ENCODE measurements at places on chromosomes 16 and 17.

- DNase-seq, result no peak
- H3K27ac ChIP-seq, result no peak overlapping the region
- no peak overlapping the region for H3K4me3 ChIP-seq
- H3K36me3 ChIP-seq, result no peaks in the 10 kb centered on the region
- H3K27me3 ChIP-seq, result no peaks in the 10 kb centered on the region
These were observed 341.7 kb downstream of the C16orf95 start for GRCh38 chr16:86975445-86975844.

DNA sequence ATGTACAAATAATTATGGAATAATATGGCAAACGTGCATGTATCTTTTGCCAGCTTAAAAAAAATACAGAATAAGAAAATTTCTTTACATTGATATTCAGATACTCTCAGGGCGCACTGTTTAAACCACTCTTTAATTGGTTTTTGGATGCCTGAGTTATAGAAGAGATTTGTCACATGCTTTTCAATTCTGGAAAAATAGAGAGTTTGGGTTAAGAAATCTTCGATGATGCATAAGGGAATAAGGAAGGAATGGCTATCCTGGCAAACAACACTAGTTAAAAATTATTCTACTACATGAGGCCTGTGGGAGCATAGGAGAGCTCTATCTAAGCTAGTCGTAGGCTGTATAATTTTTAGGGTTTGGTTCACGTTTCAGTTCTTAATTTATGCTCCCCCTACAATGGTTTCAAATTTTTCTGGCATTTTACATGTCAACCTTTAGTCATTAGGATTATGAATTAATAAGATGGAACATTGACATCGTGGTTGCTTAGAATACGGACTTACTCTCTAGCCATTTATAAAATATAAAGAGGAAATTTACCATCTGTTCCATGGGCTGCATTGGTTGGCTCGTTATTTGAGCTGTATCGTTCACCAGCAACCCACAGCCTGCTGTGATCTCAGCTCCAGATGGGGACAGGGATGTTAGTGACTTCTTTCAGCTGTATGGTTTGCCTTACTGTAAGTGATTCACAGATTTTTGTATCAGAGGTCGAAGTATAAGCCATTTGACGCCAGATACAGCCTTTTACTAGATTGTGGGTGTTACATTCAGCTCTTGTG is 15.9 kb downstream of the NARF start:
- no peak overlapping the region for H3K4me3 ChIP-seq
- no peak for DNase-seq
- H3K36me3 ChIP-seq, result peaks cover 16% of the 10 kb centered on the region

- DNase-seq, result peak; percentile 81
- H3K4me1 ChIP-seq, result no peaks in the 10 kb centered on the region
- H3K27ac ChIP-seq, result peak overlapping the region; percentile 98
- no peaks in the 10 kb centered on the region for H3K27me3 ChIP-seq
These were observed 1.9 kb downstream of the PHF12 start for GRCh38 chr17:28949185-28950016.

GRCh38 chr17:78142119-78142861 is 3.9 kb upstream of the C17orf99 start:
- DNase-seq, result peak; percentile 86
- no peaks in the 10 kb centered on the region for H3K36me3 ChIP-seq
- H3K4me3 ChIP-seq, result no peak overlapping the region
- H3K27me3 ChIP-seq, result no peaks in the 10 kb centered on the region
- peaks cover 40% of the 10 kb centered on the region for H3K4me1 ChIP-seq

- H3K4me3 ChIP-seq, result no peak overlapping the region
- H3K4me1 ChIP-seq, result no peaks in the 10 kb centered on the region
- DNase-seq, result no peak
- H3K36me3 ChIP-seq, result no peaks in the 10 kb centered on the region
- H3K27ac ChIP-seq, result no peak overlapping the region
These were observed 289.6 kb upstream of the ERCC4 start for GRCh38 chr16:13630374-13630773.

GRCh38 chr16:75727221-75727620 is 931 bp upstream of the CPHXL start:
- H3K4me1 ChIP-seq, result no peaks in the 10 kb centered on the region
- no peaks in the 10 kb centered on the region for H3K36me3 ChIP-seq
- H3K27ac ChIP-seq, result no peak overlapping the region
- H3K27me3 ChIP-seq, result no peaks in the 10 kb centered on the region

DNA sequence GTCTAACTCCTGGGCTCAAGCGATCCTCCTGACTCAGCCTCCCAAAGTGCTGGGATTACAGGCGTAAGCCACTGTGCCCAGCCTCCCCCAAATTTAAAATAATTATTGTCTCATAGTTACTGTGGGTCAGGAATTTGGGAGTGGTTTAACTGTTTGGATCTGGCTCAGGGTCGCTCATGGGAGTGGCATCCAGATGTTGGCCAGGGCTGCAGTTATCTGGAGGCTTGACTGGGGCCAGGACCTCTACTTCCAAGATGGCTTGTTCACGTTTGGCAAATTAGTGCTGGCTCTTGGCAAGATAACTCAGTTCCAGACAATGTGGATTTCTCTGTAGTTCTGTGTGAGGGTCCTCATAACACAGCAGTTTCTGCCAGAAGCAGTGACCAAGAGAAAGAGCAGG is 8.0 kb downstream of the TEN1 start:
- no peak overlapping the region for H3K27ac ChIP-seq
- no peaks in the 10 kb centered on the region for H3K36me3 ChIP-seq
- peaks cover 4% of the 10 kb centered on the region for H3K4me1 ChIP-seq
- H3K27me3 ChIP-seq, result no peaks in the 10 kb centered on the region
- DNase-seq, result no peak

DNA sequence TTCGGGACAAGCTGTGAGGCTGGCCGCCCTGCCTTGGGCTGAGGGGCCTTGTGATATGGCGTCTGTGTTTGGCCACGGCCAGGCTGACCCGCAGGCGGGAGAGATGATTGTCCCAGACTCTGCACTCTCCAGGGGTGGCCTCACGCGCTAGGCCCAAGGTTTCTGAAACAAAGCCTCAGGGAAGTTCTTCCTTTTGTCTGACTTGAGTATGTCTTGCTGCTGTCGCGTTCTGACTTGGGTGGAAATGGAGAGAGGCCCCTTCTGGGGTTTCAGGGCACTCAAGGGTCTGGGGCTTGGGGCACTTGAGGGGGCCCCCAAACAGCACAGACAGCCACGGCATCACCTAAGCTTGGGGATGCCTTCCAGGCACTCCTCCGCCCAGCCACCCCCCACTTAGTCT is 3.8 kb upstream of the METRN start:
- peaks cover 35% of the 10 kb centered on the region for H3K27me3 ChIP-seq
- DNase-seq, result no peak
- peaks cover 9% of the 10 kb centered on the region for H3K4me1 ChIP-seq
- no peak overlapping the region for H3K4me3 ChIP-seq

GRCh38 chr17:2092253-2092652 is 37.4 kb downstream of the HIC1 start:
- peaks cover 16% of the 10 kb centered on the region for H3K4me1 ChIP-seq
- no peak overlapping the region for H3K27ac ChIP-seq
- no peaks in the 10 kb centered on the region for H3K27me3 ChIP-seq
- DNase-seq, result no peak

DNA sequence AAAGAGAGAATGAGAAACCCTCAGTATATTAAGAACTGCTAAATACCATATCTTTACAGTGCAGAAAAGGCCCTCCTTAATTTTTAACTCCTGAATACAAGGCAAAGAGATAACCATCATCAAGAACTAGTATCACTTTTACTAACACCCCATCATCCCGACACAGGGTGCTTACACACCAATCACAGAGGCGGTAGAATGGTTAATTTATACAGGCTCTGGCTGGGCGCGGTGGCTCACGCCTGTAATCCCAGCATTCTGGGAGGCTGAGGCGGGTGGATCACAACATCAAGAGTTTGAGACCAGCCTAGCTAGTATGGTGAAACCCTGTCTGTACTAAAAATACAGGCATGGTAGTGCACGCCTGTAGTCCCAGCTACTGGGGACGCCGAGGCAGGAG is 4.2 kb downstream of the PSMD12 start:
- DNase-seq, result no peak
- H3K4me1 ChIP-seq, result peaks cover 9% of the 10 kb centered on the region
- peaks cover 2% of the 10 kb centered on the region for H3K36me3 ChIP-seq
- H3K4me3 ChIP-seq, result no peak overlapping the region

GRCh38 chr17:39084558-39084957 is 66.9 kb downstream of the PLXDC1 start:
- no peak overlapping the region for H3K4me3 ChIP-seq
- no peaks in the 10 kb centered on the region for H3K36me3 ChIP-seq
- no peaks in the 10 kb centered on the region for H3K27me3 ChIP-seq
- H3K4me1 ChIP-seq, result no peaks in the 10 kb centered on the region
- no peak overlapping the region for H3K27ac ChIP-seq

- H3K27ac ChIP-seq, result peak overlapping the region; percentile 95
- H3K4me3 ChIP-seq, result peak overlapping the region; percentile 77
- H3K4me1 ChIP-seq, result peaks cover 29% of the 10 kb centered on the region
- peaks cover 11% of the 10 kb centered on the region for H3K36me3 ChIP-seq
- no peaks in the 10 kb centered on the region for H3K27me3 ChIP-seq
- no peak for DNase-seq
These were observed 2.1 kb downstream of the TRAF4 start for GRCh38 chr17:28745786-28746411.

- no peaks in the 10 kb centered on the region for H3K36me3 ChIP-seq
- H3K4me1 ChIP-seq, result no peaks in the 10 kb centered on the region
- H3K27me3 ChIP-seq, result no peaks in the 10 kb centered on the region
These were observed 30.1 kb upstream of the TNFRSF13B start for GRCh38 chr17:17001874-17002520.

GRCh38 chr16:8323153-8323552 is 267.2 kb downstream of the TMEM114 start:
- no peaks in the 10 kb centered on the region for H3K27me3 ChIP-seq
- DNase-seq, result no peak
- H3K4me3 ChIP-seq, result no peak overlapping the region
- H3K36me3 ChIP-seq, result no peaks in the 10 kb centered on the region

GRCh38 chr17:69492410-69493071 is 78.0 kb downstream of the MAP2K6 start:
- no peaks in the 10 kb centered on the region for H3K36me3 ChIP-seq
- no peaks in the 10 kb centered on the region for H3K4me1 ChIP-seq
- H3K4me3 ChIP-seq, result no peak overlapping the region
- no peak for DNase-seq

DNA sequence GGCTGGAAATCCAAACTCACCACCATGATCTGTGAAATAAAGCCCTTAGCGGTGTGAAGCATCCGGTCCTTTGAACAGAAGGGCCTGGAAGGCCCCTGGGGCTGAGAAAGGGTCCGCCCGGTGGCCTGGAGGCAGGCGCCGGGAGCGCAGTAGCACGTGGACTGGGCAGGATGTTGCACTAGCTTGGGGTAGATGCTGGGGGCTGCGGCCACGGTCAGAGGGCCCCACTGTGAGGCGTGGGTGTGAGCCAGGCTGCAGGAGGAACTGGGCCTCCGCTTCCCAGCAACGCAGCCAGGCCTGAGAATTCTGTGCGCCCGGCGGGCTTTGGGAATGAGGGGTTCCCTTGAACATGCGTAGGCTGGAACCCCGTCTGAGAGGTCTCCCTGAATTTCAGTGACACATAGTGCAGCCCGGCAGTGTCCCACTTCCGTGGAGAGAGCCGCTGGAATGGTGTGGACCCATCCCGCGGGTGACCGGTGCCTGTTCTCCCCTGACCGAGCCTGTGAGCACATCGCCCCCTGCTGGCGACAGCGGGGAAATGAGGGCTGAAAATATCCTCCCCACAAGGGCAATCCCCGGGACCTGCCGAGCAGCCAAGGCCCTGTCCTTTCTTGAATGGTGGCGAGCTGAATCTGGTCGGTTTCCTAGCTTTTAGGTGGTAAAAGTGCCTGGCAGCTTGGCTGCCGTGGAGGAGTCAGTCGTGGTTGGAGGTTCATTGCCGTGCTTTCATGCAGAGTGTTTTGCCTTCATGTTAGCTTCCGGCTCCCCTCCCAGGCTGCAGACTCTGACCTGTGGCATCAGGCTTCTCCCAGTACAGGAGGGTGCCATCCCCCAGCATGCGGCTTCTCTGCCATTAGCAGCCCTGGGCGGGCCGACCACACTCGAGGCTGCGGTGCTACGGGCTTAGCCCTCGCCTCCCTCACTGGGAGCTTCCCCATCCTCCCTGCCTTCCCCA is 43.8 kb downstream of the DNAJA2 start:
- H3K27me3 ChIP-seq, result no peaks in the 10 kb centered on the region
- H3K27ac ChIP-seq, result no peak overlapping the region
- peak; percentile 75 for DNase-seq
- no peaks in the 10 kb centered on the region for H3K36me3 ChIP-seq

- no peak overlapping the region for H3K27ac ChIP-seq
- H3K4me3 ChIP-seq, result no peak overlapping the region
- no peaks in the 10 kb centered on the region for H3K36me3 ChIP-seq
- no peaks in the 10 kb centered on the region for H3K4me1 ChIP-seq
These were observed 23.2 kb downstream of the RNF157 start for GRCh38 chr17:76217081-76217480.

- no peak overlapping the region for H3K4me3 ChIP-seq
- H3K4me1 ChIP-seq, result no peaks in the 10 kb centered on the region
- DNase-seq, result no peak
- H3K27ac ChIP-seq, result no peak overlapping the region
These were observed 24.4 kb downstream of the HS3ST4 start for GRCh38 chr16:25716186-25716585.

DNA sequence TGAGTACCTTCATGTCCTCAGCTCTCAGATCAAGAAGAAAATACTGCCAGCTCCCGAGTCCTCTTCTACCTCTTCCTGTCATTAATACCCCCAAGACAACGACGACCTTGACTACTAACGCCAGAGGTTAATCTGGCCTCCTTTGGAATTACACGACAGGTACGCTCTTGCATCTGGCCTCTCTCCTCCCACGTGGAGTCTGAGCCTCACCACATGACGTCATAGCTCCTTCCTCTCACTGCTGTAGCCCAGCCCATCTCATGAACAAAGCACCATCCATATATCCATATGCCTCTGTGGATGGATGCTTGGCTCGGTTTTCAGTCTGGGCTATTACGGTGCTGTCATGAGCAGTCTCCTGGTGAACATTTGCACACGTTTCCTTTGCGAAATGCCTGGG is 110.2 kb upstream of the TNRC6C start:
- no peak overlapping the region for H3K4me3 ChIP-seq
- no peaks in the 10 kb centered on the region for H3K36me3 ChIP-seq
- no peaks in the 10 kb centered on the region for H3K4me1 ChIP-seq
- DNase-seq, result no peak

DNA sequence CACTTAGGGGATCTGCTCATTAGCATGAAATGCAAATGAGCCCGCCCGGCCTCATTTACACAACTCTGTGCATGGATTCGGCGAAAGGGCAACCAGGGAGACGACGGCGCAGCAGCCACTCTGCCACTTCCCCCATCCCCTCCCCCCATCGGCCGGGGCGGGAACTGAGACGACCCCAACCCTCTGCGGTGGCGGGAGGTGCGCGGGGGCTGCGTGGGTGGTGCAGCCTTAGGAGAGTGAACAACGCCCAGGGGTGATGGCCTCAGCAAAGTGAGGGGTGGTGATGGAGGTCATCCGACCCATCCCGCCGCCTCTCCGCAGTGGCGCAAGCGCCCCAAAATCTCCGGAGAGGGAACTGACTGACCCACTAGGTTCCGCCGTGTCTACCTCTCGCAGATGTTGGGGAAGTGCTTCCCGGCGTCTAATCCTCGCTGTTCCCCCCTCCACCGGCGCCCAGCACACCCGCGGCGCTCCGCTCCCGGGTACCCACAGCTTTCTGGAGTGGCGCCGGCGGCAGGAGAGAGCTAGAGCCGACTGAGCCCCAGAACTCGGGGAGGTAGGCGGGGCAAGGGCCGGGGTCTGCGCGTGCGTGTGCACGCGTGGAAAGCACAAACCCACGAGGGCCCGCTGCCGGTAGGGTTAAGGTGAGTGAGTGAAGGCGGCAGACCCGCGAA is 1.4 kb upstream of the CACNA1G start:
- peaks cover 22% of the 10 kb centered on the region for H3K4me1 ChIP-seq
- no peak overlapping the region for H3K27ac ChIP-seq
- H3K36me3 ChIP-seq, result no peaks in the 10 kb centered on the region

- peak overlapping the region; percentile 79 for H3K4me3 ChIP-seq
- peak; percentile 83 for DNase-seq
- peak overlapping the region; percentile 98 for H3K27ac ChIP-seq
- no peaks in the 10 kb centered on the region for H3K27me3 ChIP-seq
These were observed 24.3 kb upstream of the RFFL start for GRCh38 chr17:35087731-35088355.
